Foreskin melanocyte (primary cell): ENCODE measurements at places on chromosomes 6 and 20.

GRCh38 chr20:52768694-52769093 lies 203.5 kb upstream of the TSHZ2 start:
- DNase-seq: no peak

DNA sequence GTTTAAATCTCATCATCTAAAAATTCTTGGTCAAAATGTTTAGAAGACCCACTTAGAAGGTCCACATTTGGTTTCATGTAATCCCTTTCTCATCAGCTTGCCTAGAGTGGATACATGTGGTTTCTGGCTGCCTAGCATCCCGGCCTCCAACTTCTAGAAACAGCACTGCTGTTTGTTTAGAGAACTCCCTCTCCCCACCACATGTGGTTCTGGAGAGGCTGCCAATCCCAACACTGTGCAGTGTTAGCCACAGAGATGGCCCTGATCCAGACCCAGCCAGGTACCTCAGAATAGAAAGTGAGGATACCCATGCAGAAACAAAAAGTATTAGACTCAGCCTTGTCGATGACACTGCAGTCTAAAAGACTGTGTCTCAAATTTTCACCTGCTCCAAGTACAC lies 241.8 kb downstream of the BCKDHB start:
- DNase-seq: no peak

DNA sequence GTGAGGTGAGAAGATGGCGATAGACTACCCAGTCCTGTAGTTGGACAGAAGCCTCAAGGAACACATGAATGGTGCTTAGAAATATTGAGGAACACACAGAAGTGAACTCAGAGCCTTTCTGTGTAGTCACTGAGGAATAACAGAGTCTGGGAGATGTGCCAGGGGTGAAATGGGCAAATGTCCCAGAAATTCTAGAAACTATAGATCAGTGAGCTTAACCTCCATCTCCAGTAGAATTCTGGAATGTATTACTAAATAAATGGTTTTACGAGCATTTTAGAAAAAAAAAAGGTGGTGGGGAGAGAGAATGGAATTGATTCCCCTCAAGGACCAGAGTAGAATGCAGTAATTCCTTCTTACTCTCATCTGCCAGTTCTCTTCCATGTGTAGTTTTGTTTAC lies 380.0 kb downstream of the LMBRD1 start:
- no peak for DNase-seq

- no peak for DNase-seq
Measured at GRCh38 chr6:65819152-65819551, 112.1 kb upstream of the EYS start.

DNA sequence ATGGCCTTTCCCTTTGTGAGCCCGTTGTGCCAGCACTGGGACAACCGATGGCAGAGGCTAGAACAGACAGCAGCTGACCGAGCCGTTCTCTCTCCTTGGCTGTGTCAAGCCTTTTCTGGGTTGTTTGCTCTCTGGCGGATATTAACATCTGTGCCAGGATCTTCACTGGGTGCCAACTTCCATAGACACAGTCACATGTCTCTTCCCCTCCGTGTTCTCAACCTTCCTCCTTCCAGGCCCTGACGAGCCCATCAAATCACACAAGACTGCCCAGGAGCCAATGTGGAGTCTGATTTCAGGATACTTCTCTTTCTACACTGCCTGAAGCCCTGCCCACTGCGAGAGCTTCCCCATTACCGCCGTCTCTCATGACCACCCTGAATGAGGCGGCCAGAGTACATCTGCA lies 111.0 kb upstream of the RALGAPA2 start:
- DNase-seq: no peak

GRCh38 chr20:2261046-2261485 lies 34.7 kb upstream of the TGM3 start:
- no peak for DNase-seq

DNA sequence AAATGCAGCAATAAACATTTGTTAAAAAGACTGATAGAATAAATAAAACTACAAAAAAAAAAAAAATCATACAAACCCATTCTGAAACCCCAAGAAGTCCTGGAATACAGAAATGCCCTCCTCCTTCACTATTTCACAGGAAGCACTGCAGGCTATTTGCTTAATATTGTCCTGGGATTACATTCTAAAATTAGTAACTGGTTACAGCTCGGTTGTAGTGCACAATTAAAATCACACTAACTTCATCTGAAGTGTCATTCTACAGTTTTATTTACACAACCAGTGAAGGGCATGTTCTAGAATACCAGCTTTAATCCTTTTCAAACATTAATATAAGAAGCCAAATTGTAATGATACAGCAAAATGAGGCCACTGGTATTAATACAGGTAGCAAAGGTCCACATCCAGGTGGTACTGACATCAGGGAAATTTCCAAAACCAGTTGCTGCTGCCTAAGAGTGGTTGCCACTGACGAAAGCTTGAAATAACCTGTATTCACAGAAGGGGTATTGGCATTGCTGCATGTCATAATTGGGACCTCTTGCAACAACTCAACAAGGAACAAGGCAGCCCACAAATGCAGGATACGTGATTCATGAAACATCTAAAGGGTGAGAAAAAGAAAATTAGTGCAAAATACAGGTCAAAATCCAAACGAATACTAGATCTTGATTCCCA lies 26.9 kb downstream of the AKIRIN2 start:
- no peak for DNase-seq

DNA sequence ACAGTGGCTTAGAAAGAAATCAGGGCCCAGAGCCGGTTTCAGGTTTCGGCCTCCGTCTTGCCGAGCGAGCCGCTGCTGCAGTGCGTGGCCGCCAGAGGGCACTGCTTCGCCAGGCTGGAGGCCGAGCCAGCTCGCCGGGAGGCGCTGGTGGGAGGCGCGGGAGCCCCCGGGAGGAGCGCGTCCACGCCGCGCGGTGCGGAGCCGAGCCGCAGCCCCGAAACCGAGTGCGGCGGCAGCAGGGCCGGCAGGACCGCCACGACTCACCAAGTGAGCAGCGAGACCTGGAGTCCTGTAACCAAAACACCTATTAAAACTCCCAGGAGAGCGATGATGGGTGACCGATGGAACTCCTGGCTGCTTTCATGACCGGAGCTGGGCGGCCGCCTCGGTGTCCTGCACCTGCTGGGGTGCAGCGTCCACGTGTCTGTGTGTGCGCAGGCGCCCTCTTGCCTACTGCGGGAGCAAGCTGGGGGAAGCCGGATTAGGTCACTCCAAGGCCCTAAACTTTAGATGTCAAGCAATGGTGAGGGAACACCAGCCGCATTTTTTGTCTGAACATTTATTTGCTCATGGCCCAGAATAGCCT lies 186.9 kb upstream of the UST start:
- DNase-seq: no peak

DNA sequence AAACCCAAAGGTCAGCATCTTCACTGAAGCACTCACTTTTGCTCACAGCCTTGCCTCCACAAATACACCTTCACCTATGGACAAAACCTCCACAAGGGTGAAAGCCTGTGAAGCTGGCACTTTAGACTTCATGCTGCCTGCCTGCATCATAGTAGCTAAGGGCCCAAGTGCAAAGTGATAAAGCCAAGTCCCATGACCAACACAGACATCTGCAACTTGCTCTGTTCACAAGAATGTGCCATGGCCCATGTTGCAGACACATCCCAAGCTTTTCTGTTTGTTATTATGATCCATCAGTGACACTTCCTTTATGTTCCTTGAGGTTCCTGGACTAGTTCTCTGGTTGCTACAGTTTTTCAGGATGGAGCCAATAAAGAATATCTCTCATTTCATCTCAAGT lies 31.1 kb downstream of the BTBD3 start:
- no peak for DNase-seq

DNA sequence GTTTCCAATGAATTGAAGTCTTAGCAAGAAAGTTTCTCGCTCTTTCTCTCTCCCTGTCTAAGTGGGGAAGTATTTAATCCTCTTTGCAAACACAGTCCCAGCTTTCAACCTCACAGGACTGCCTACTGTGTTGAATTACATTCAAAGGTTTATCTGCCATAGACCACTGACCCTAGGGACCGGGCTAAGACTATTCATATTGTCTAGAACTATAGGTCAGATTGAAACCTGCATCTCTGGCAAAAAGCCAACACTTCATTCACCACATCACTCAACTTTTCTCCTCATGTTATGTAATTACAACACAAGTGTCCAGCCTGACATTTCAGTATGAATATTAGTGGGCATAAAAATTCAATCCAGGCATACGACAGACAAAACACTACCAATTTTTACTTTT lies 314.7 kb upstream of the RSPO3 start:
- DNase-seq: no peak

- no peak for DNase-seq
Measured at GRCh38 chr20:23407781-23408464, 13.4 kb downstream of the NAPB start.

DNA sequence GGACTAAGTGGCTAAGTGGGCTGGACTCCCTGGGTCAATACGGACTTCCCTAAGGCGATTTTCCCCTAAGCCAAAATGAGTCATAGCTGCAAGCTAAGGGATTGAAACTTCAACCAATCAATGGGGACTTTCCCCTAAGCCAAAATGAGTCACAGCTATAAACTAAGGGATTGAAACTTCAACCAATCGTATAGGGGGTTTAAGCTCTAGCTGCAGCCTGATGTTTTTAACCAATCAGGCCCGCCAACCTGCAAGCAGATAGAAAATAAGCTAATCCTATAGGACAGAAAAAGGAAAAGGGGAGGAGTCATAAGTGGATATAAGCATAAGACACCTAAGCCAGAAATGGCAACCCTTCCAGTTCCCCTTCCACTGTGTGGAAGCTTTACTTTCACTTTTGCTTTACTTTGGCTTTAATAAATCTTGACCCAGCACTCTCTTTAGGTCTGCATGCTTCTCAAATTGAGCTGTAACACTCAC lies 655.0 kb upstream of the HS3ST5 start:
- no peak for DNase-seq

DNA sequence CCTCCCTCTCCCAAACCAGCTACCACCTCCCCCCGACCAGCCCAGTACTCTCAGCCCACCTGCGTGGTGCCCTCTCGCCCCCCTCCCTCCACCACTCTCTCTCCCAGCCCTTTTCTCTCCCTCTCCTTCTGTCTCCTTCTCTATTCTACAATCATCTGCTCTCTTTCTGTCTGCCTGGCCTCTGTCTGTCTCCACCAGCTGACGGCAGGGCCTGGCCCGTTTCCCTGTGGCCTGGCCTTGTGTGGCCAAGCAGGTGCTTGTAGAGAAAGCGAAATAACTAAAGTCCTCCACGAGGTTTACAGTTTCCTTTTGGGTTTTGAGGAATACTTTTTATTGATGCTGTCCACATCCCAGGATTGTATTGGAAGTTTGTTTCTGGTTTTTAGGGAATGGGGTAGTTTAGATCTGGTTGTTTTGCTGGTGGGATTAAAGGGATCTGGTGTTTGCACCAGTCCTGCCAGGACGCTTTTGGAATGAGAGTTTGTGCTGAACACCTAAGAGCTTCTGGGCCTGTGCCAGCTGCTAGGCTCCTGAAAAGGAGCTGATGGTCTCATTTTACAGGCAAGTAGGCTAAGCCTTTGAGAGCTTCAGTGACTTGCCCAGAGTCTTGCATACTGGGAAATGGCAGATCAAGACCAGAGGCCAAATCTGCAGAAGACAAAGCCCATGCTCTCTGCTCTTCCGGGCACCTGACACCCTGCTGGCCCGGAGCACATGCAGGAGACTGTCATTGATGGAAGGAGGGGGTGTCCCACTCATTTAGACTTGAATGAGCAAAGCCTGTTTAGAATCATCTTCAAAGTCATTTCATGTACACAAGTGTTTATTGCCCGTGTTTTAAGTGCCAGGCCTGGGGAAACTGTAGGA lies 161.7 kb downstream of the SYCP2 start:
- no peak for DNase-seq

DNA sequence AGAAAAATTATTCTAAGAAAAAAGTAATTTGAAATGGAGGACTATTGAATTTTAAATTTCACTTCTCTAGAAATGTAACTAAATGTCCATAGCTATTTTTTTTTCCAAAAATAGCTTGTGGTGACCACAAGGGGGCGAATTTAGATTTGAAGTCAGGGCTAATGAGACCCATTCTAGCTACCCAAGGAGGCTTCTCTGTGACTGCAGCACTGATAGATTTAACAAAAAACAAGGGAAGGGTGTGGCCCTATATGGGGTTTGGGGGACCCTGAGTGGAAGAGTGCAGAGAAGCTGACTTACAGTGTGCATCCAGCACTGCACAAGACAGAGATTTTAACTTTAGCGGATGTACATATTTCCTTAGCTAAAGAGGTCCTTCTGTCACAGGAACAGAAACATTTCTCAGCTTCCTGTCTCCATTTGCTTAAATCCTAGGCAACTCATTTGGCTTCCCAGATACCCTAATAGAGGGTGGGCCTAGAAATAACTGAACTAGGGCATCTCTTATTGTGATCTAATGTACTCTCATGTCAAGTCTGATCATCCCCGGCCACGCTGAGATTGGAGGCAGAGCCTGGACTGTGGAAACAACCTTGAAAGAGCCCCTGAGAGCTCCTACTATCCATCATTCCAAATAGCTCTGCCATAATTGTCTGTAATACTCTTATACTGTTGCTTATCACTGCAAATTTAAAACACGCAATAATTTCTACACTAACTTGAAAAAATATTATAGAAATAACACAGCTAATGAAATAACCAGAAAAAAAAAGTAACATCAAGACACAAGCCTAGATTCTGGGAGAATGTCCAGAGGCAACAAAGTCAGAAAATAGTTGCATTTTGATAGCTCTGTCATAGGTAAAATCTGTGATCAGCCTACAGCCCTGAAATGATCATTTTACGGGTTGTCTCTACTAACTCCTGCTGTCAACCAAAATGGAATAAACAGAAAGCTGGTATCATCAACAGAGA lies 93.6 kb downstream of the SNAP91 start:
- peak; percentile 14 for DNase-seq

DNA sequence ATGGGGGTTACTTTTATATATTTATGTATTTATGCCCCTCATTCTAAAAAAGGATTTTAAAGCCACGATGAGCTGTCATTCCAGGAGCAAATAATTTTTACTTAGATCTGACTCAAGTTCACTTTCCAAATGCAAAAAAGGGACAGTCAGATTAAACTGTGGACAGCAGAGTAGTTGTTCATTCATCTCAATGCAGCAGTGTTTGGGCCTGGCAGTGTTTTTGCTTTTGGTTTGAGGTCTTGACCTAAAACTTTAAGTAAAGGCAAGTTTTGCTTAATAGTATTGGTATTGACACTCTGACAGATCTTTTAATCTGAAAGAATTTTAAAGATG lies 13.9 kb downstream of the JARID2 start:
- DNase-seq: no peak

GRCh38 chr20:35304956-35305355 lies 12.7 kb upstream of the FAM83C start:
- DNase-seq: no peak

DNA sequence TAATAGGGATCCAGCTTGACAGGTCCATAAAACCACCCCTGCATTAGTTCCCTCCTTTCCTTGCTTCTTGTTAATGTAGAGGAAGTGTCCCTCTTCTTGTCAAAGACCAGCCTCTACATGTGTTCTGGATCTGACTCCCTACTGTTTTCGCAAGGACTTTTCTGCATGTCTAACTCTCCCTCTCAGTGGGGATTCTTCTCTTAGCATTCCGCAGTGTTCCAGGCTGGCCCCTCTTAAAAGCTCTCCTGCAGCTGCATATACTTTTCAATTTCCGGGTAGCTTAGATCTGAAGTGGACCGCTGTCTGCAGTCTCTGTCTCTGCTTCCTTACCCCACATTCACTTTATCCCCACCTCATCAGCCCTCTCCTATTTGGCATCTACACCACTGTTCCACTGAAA lies 96.1 kb upstream of the MAN1A1 start:
- DNase-seq: no peak
